ENCODE measurements at places on chromosomes 3 and 15. TPM values are rescaled to one million over a fixed set of nuclear protein-coding genes. Genes with fewer than 3 reads are reported as not detected.

Gene PAQR5
- total RNA-seq, result 117 TPM

Gene P2RY1
- total RNA-seq, result 0.36 TPM

Gene TNFSF10
- not detected for total RNA-seq

Gene ZBBX
- not detected for total RNA-seq

Gene SMAD6
- 19.3 TPM for total RNA-seq

Gene TM4SF1
- 2,525 TPM for total RNA-seq
